AG08395 (cell line): ENCODE measurements at places on chromosomes 2 and 18.

- DNase-seq = no peak
These were observed 499.9 kb downstream of the ZEB2 start for GRCh38 chr2:144020047-144020446.

DNA sequence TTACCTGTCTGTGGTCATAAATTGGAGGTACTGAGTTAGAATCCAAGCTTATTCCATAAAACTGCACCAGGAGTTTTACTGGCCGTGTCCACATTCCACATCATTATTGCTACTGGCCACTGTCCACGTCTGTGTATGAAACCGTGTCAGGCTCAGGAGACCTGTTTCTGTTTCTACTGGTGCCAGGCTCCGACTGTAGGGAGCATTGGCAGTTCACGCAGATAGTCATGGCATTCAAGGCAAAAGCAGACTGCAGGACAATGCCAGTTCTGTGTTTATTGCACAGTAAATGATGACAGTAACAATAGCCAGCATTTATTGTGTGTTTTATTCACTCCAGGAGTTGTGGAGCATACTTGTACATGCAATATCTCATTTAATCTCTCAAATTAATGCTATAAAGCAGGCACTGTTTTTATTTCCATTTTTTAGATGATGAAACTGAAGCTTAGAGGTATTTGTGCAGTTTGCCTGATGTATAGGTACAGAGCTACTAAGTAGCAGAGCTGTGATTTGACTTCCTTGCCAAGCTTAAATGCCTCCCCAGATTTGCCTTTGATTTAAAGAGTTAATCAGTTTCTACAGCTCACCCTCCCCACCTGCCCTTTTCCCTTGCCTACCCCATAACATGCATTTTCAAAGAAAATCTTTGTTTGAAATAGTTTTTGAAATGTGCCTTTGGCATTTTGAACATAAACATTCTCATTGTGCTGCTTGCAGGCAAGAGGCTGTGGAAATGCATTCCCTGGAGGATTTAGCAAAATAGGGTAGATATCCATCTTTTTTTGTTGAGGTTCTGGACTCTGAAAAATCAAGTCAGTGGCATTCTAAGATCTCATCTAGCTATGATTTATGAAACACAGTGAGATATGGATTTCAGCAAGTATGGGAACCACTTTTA lies 55.5 kb downstream of the MAP4K4 start:
- DNase-seq = no peak

DNA sequence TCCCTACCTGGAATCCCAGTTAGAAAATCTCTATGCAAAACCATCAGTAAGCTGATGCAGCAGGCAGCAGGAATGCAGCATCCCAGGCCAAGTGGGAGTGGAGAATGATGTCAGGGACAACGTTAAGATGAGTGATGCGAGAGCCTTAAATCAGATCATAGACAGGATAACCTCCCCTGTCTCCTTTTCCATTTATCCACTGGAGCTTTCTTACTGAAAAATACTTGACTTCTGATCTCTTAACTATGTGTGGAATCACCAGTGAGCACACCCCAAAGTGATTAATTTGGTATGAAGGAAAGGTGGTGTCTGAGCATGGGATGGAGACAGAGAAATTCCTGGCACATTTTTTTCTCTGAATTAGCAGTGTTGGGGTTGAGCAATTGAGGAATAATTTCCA lies 98.0 kb downstream of the RND3 start:
- peak; percentile 53 for DNase-seq

- DNase-seq = no peak
These were observed 61.7 kb downstream of the CD226 start for GRCh38 chr18:69885841-69886531.

- DNase-seq = no peak
These were observed 460.5 kb downstream of the TGIF1 start for GRCh38 chr18:3910512-3910911.

GRCh38 chr2:12456293-12457106 lies 260.2 kb upstream of the TRIB2 start:
- peak; percentile 95 for DNase-seq

DNA sequence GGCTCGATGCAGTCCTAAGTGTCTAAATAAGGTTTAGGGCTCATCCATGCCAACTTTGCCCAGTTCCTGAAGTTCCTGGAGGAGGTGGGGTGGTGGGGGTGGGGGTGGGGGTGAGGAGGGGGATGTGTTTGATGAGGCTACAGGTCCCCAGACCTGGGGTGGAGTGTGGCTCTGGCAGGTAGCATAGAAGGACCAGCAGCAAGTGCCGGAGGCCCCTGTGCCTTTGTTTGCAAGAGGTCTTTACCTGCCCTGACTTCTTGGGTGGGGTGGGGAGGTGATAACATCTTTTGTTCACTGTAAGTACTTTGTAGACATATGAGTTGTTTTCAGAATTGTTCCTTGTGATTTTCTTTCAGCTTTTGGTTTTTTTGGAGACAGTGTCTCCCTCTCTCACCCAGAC lies 10.0 kb downstream of the SH3BP4 start:
- no peak for DNase-seq

GRCh38 chr18:45589356-45590035 lies 25.8 kb upstream of the SLC14A2 start:
- DNase-seq = peak; percentile 89
